ENCODE measurements at places on chromosomes 2 and 18.

DNA sequence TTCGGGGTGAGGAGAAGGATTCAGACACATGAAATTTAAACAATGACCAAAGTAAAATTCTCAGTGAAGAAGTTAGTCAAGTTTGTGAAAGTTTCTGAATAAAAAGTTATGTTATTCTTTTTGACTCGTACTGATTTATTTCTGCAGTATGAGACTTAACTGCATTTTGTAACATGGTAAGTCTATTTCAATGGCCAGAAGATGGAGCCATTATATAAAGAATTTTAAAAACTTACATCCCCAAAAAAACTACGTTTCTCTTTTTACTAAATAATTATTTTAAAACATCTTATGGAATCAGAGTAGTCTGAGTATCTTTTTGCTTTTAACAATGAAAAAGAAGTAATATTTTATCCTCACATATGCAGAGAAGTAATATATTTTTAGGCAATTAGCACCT, 51.4 kb upstream of the SCN1A start:
- DNase-seq, result no peak

DNA sequence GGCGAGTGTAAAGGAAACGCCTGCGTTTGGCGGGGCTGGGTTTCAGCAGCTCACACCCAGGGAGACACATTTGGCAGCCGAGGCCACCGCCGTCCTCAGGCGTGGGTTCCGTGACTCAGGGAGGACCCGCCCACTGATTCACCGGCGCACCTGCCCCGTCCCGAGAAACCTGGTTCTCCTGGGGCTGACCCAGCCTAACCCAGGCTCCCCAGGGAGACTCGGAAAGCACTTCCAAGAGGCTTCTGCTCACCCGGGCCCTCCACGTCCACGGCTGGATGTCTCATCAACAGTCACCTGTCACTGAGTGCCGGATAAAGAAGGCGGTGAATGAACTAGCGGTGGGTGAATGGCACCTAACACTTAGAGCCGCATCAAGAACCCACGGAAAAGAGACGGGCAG, 126.4 kb upstream of the CTDP1 start:
- no peak for DNase-seq

DNA sequence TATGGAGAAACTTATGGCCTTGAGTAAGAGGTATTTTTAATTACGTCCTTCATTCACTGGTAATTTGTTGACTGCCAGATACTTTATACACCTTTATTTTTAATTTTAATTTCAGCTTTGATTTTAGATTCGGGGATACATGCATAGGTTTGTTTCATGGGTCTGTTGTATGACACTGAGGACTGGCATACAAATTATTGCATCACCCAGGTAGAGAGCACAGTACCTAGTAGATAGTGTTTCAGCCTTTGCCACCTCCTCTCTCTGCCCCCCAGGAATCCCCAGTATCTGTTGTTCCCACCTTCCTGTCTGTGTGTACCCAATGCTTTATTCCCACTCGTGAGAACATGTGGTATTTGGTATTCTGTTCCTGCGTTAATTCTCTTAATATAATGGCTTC, 137.9 kb downstream of the RTN4 start:
- no peak for DNase-seq

DNA sequence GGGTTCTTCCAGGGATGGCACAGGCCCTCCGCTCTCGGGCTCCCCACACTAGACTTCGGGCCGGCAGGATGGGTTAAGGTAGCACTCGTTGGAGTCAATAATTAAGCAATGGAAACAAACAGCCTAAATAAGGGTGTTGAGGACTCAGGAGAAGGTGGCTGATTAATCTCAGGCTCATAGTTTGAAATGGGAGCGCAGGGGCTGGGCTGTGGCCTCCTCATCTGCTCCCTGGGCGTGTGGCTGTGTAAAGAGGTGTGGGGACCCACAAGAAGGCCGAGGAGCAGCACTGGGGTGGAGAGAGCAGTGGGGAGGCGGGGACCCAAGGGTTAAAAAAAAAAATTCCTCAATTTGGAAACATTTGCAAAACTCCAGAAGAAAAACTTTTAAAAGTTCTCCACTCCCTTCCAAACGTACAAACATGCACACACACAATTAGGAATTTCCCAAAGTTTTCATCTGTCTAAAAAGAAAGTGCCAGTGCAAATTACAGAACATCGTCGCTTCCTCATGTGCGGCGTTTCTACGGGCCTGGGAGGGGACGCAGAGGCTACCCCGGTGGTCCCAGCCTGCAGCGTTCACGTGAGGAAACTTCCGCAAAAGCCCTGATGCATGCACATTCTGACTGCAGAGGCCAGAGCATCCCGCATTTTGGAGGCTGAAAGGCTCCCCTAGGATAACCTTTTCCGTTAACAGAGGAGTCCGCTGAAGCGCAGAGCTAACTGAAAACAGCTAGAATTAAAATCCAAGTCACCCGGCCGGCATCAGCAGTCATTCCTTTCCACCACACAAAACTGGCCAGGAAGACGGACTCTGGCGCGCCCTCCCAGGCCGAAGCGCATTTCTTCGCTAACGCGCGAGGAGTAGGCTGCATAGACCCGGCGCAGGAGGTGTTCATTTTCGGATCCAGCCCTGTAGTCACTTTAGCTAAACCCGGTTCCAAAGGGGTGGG, 1.0 kb upstream of the TUBB6 start:
- no peak for DNase-seq

DNA sequence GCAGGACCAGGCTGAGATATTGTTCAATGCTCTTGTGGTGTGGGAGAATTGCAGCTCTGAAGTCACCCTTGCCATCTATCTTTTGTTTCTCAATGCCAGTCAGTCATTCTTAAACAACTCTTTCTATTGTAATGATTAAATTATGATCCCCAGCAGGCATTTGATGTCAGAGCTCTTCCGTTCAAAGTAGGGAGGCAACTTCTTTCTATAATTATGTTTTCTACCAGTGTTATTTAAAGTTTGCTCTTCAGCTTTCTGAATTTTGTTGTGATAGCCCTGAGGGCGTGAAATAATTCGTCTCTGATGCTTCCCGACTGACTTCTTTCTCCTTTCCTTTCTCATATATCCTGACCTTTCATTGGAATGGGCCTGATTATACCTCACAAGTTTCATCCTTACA, 161.4 kb upstream of the KLHL14 start:
- DNase-seq, result no peak

- peak; percentile 14 for DNase-seq
These were observed 198.5 kb downstream of the UBE2E3 start for GRCh38 chr2:181178823-181179412.

- peak; percentile 40 for DNase-seq
These were observed 10.7 kb downstream of the RPL31 start for GRCh38 chr2:101012706-101013181.

- DNase-seq, result peak; percentile 23
These were observed 485.2 kb upstream of the SALL3 start for GRCh38 chr18:78494204-78495085.

GRCh38 chr2:207049122-207049521, 109.8 kb downstream of the CPO start:
- no peak for DNase-seq

GRCh38 chr2:97900806-97901205, 94.9 kb downstream of the TMEM131 start:
- peak; percentile 8 for DNase-seq

Measured in A172 (cell line).